ENCODE measurements at places on chromosomes 7 and 10. TPM values are rescaled to one million over a fixed set of nuclear protein-coding genes. Genes with fewer than 3 reads are reported as not detected.

- no peak for DNase-seq
- H3K27ac ChIP-seq, result no peak overlapping the region
- H3K36me3 ChIP-seq, result no peaks in the 10 kb centered on the region
- H3K4me3 ChIP-seq, result no peak overlapping the region
- no peaks in the 10 kb centered on the region for H3K27me3 ChIP-seq
Observed at GRCh38 chr7:40721342-40721949, 586.6 kb downstream of the SUGCT start.

- H3K4me3 ChIP-seq, result no peak overlapping the region
- H3K4me1 ChIP-seq, result no peaks in the 10 kb centered on the region
- H3K27me3 ChIP-seq, result no peaks in the 10 kb centered on the region
Observed at GRCh38 chr10:30832001-30832748, 199.5 kb downstream of the ZNF438 start.

DNA sequence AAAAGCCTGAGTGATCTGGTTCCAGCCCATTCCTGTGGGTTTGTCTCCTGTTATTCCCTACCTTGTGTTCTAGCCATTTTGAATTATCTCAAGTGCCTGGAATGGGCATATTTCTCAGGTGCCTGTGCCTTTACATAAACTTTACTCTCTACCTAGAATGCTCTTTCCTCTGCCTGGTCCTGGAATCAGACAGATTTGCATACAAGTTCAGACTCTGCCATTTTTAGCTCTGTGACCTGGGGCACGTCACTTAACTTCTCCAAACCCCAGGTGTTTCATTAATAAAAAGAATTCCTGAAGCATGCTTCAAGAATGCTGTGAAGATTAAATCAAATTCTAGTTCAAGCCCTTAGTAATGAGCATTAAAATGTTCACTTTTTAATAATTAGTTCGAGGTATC lies 7.8 kb downstream of the DCLRE1A start:
- no peaks in the 10 kb centered on the region for H3K27me3 ChIP-seq
- H3K4me1 ChIP-seq, result no peaks in the 10 kb centered on the region
- no peaks in the 10 kb centered on the region for H3K36me3 ChIP-seq
- DNase-seq, result no peak

GRCh38 chr7:30323006-30323355 lies 38.6 kb downstream of the ZNRF2 start:
- H3K4me1 ChIP-seq, result no peaks in the 10 kb centered on the region
- H3K27me3 ChIP-seq, result no peaks in the 10 kb centered on the region
- no peaks in the 10 kb centered on the region for H3K36me3 ChIP-seq

The GPR15LG gene
- not detected for total RNA-seq

The VAX1 gene
- total RNA-seq, result not detected

DNA sequence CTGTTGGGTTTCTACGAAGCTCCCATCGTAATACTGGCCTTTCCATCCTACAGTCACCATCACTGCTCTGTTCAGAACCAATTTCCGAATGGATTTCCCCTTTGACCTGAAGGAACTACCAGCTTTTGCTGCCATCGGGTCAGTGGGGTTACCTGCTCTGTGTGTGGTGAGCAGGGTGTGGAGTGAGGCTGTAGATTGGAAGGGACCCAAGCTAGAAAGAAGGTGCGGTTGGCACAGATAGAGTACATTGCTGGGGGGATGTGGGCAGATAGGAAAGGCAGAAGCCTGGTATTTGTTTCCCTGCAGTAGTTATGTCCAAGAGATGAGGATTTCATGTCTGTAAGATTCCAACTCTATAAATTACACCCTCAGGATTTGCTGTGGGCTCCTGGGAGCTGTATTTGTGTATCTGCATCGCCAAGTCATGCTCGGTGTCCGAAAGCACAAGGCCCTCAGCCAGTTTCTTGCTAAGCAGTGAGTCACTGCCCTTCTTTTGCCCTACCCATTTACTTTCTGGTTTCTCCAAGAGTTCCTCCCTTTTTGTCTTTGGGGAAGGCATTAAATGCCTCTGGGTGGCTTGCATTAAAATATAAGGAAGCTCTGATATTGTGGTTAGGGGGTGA lies 15.4 kb downstream of the CLCN1 start:
- no peaks in the 10 kb centered on the region for H3K27me3 ChIP-seq
- H3K27ac ChIP-seq, result no peak overlapping the region
- H3K36me3 ChIP-seq, result no peaks in the 10 kb centered on the region
- H3K4me1 ChIP-seq, result no peaks in the 10 kb centered on the region

All from Caco-2 (cell line).